ENCODE measurements at places on chromosomes 3 and 15. TPM values are rescaled to one million over a fixed set of nuclear protein-coding genes. Genes with fewer than 3 reads are reported as not detected.
A peak's percentile ranks its signal among the peaks of the same experiment; 100 is the strongest.

- no peak for DNase-seq
These were observed 14.8 kb downstream of the BDH1 start for GRCh38 chr3:197540961-197541377.

- no peak for DNase-seq
These were observed 14.7 kb downstream of the PGBD4 start for GRCh38 chr15:34116620-34117019.

DNA sequence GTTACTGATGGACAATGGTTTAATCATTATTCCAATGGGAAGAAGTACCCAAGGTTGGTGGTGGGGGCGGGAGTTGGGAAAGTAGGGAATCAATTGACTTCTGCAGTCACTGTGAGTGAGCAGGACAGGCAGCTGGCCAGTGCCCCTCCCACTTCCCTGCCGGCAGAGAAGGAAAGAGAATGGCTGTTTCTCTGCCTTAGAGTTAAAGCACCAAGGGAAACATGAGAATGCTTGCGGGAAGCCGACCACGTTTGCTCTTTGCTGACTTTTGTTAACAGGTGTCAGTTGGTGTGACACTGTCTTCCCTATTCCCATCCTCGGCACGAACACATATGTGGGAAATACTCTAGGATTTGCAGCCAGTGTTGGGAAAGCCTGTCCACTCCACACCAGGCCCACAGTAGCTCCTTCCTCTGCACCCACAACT, 33.5 kb upstream of the MFSD1 start:
- peak; percentile 53 for DNase-seq

DNA sequence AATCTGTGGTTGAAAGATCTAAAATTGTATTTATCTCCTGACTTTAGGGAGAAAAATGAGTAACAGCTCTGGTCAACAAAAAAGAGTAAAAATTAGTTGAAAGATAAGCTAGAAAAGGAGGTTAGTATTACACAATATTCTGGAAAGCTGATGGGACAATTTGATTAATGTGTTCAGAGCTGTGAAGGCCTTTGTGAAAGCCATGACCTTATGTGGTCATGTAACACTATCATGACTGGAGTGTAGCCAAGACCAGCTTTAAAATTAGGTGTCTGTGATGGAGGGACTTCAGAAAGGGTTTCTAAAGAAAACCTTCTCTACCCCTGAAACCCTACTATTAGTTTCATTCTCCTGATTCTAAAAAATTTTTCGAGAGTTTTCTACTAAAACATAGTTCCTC, 127.2 kb downstream of the NFKBIZ start:
- DNase-seq, result no peak

DNA sequence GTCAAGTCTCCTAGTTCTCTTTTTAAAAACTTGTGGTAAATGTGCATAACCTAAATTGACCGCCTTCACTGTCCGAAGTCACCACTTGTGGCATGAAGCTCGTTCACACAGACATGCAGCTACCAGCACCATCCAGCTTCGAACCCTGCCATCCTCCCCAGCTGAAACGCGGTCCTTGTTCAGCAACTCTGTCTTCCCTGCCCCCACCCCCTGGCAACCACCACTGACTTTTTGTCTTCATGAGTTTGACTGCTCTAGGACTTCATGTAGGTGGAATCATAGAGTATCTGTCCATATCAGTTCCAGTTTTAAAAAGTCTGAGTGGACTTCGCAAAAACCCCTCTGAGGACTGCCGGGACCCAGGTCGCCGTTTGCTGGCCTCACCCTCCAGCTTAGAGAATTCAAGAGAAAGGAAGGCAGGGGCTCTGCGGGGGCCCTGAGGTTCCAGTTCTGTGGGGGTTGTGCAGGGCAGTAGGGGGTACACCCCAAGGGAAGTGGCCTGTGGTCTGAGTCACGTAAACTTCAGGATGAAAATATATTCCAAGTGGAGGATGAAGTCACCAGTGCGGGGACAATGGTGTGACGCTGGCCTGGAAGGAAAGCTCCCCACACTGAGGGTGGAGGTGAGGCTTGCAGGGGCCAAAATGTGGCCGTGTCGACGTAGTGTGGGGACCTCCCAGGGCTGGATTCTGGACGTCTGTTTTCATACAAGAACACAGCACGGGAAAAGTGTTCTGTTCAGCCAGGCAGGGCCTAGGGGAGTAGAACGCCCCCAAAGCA, 67.6 kb downstream of the ABTB1 start:
- DNase-seq, result peak; percentile 89

GRCh38 chr3:57872606-57873005, 116.5 kb downstream of the SLMAP start:
- DNase-seq, result no peak

DNA sequence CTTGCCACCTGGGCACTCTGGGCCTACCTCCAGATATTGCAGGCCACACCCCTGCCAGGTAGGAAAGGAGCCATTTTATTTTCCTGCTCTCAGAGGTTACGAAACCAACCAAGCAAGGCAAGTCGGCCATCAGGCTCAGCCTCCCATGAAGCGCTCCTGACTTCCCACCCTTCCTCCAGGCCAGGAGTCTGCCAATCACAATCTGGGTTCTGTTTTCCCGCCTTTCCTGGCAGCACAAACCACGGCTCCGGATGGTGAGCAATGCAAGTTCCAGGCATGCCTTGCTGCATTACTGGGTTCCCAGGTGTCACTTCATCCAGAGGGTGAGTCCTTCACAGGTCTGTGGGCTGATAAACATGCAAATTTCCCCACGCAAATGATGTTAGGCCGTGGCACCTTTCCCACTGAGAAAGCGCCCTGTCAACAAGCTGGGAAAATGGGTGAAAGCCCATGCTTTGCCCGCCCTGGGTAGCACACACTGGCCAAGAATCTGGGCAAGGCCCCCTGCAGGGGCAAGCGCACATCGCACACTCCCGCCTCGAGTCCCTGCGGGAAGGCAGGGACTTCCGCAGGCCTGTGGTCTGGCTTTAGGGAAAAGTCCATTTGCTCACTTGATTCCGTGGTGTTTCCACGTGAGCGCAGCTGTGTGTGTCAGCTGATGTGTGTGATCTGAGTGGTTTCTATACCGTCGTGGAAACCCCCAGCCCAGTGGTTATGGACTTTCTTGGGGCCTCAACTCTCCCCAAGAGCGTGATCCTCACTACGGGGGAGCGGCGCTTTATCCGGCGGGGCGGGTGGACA, 61.6 kb upstream of the RYK start:
- no peak for DNase-seq

- no peak for DNase-seq
These were observed 642.3 kb downstream of the PLOD2 start for GRCh38 chr3:145518639-145519038.

GRCh38 chr3:122665226-122665786, 15.3 kb upstream of the PARP14 start:
- no peak for DNase-seq

DNA sequence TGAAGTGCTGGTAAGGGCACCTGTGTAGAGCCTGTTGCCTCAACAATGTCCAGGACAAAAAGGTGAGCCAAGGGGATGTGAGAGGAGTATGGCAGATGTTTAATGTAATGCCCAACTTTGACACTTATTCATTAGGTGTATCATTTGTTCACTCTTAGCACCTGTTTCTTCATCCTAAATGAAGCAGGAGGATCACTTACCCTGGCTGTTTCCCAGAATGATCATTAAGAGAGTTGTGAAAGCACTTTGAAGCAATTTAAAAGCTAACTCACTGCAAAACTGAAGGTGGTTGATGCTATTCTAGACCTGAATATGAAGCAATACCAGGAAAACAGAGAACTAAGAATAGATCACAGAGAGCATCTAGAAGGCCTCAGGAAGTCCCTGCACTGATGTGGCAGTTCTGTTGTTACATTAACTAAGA, 3.4 kb upstream of the HHLA2 start:
- DNase-seq, result no peak

DNA sequence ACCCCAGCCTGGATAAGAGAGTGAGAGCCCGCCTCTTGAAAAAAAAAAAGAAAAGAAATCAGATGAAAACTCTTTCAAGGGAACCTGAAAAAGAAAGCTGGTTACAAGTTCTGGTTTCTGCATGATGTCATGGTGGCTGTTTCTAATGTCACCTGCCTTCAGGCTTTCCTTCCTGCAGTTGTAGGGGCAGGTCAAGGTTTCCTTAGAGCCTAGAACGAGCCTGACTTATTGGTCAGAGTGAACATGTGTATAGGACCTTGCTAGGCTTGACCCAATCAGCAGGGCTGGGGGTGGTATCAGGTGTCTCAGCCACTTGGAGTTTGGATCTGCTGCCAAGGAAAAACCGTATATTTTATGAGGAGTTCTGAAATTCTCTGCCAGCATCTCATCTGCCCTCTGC, 3.8 kb downstream of the IVD start:
- DNase-seq, result no peak

GRCh38 chr3:169497567-169498257, 165.8 kb downstream of the MECOM start:
- DNase-seq, result no peak

DNA sequence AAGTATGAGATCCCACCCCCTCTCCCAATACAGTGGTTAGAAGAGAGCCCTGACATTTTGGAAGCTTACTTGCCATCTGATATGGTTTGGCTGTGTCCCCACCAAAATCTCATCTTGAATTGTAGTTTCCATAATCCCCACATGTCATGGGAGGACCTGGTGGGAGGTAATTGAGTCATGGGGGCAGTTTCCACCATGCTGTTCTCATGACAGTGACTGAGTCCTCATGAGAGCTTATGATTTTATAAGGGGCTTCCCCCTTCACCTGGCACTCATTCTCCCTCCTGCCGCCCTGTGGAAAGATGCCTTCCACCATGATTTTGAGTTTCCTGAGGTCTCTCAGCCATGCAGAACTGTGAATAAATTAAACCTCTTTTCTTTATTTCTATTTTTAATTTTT, 28.8 kb upstream of the HES1 start:
- DNase-seq, result no peak

DNA sequence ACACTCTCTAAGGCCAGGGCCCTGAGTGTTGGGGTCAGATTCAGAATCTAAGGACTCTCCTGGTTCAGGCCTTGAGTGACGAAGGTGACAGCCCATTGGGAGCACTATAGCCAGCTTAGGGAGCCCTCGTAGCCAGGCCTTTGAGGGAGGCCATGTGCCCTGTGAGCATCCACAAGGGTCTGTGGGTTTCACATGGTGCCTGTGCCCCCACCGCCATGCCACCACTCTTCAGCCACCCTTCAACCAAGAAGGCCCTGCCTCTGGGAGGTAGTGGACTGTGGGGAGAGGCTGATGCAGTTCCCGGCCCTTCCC, 37.5 kb downstream of the TSPAN3 start:
- DNase-seq, result no peak

GRCh38 chr3:33807191-33807590, 8.8 kb downstream of the PDCD6IP start:
- no peak for DNase-seq

DNA sequence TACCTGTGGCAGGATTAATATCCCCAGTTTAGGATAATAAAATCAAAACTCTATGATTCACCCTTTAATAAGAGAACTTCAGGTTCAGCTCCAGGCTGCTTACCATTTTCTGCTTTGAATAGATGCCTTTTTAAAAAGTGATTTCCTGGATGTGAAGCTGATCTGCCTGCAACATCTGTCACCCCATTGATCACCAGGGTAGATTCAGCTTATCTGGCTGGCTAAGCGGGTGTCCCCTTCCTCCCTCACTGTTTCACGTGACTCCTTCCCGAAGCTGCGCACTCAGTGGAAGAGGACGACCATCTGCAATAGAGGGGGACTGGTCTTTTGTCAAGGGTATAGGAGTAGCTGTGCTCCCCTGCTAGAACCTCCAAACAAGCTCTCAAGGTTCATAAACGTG, 128.1 kb downstream of the IL1RAP start:
- no peak for DNase-seq

DNA sequence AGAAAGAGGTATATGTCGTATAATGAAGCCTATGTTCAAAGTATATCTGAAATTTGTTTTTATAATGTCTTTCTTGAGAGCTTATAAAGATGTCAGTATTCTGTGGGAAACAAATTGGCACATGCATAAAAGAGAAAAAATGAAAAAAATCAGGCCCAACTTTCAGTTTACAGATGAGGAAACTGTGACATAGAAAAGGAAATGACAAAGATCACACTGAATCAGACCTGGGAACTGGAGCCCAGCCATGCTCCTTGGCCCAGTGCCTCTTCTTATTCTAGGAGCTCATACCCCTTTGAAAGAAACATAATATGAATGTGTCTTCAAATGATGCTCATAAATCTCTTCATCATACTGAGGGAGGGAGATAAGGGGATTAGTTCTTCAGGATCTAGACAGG, 48.4 kb downstream of the TMEM44 start:
- DNase-seq, result no peak

GRCh38 chr15:98257290-98257689, 296.8 kb downstream of the ARRDC4 start:
- DNase-seq, result no peak

DNA sequence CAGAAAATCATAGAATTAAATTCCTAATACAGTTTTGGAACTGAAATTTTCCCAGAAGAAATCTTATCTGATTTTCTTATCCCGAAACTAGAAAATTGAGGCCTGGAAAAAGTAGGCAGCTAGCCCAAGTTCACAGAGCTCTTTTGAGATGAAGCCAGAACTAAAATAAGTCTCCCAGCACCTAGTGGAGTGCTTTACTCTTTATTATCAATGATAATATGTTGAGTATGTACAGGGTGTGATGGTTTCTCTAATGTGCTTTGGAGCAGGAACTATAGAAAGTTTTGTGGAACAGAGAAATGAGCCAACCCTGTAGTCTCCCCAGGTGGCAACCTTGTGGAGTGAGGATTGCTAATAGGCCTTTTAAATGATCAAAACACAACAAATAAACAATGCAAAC, 30.3 kb upstream of the BCL6 start:
- DNase-seq, result no peak

- DNase-seq, result no peak
These were observed 257.3 kb upstream of the IGF1R start for GRCh38 chr15:98390946-98391530.

DNA sequence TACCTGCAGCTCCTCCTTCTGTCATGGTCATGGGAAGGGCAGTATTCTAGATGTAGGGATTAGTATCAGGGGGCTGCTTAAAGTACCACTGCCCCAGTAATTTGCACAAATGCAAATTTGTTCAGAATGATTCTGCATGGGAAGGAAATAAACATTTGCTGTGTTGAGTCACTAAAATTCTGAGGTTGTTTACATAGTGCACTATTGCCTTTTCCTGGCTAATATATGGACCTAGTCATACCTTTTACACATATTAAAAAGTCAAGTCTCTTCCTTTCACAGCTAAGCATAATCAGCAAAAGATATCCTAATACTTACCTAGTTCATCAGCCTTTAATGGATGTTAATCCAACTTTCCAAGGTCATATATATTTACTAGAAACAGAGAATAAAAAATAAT, 746.4 kb upstream of the NR2F2 start:
- no peak for DNase-seq

GRCh38 chr3:188697127-188697526, 474.6 kb upstream of the TPRG1 start:
- DNase-seq, result no peak

GRCh38 chr15:82549199-82549665, 9.0 kb upstream of the RPS17 start:
- DNase-seq, result no peak

Gene TUSC7
- not detected for total RNA-seq

Gene CCDC39
- not detected for total RNA-seq

Gene HIGD2B
- total RNA-seq, result not detected

Gene CD80
- total RNA-seq, result not detected

Gene SLC24A5
- total RNA-seq, result not detected

Gene PLS1
- total RNA-seq, result 5.2 TPM

Gene TOP2B
- 77.0 TPM for total RNA-seq

Gene FEZF2
- not detected for total RNA-seq

Gene ZIC1
- 10.9 TPM for total RNA-seq

Gene GTF2A2
- total RNA-seq, result 142 TPM

Gene LRRC31
- not detected for total RNA-seq

Gene SLC12A1
- total RNA-seq, result not detected

Gene ATP13A5
- not detected for total RNA-seq

Gene ACKR4
- total RNA-seq, result not detected

Gene HCLS1
- total RNA-seq, result not detected

Gene NXPE3
- total RNA-seq, result 6.5 TPM

Gene MUSTN1
- not detected for total RNA-seq

Gene MESP2
- not detected for total RNA-seq

All from SJSA1 (cell line).